ENCODE measurements at places on chromosomes 3 and 15.
A peak's percentile ranks its signal among the peaks of the same experiment; 100 is the strongest.

DNA sequence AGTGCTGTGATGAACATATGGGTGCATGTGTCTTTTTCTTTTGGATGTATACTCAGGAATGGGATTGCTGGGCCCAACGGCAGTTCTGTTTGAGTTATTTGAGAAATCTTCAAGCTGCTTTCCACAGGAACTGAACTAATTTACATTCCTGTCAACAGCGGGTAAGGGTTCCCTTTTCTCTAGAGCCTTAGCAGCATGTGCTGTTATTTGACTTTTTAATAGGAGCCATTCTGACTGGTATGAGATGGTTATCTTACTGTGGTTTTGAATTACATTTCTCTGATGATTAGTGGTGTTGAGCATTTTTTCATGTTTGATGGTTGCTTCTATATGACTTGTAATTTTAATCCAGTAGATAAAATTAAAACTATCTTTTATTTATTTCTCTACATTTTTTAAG, 1168.6 kb upstream of the ALCAM start:
- DNase-seq, result no peak

- no peak for DNase-seq
Measured at GRCh38 chr15:95687686-95688085, 642.8 kb upstream of the NR2F2 start.

DNA sequence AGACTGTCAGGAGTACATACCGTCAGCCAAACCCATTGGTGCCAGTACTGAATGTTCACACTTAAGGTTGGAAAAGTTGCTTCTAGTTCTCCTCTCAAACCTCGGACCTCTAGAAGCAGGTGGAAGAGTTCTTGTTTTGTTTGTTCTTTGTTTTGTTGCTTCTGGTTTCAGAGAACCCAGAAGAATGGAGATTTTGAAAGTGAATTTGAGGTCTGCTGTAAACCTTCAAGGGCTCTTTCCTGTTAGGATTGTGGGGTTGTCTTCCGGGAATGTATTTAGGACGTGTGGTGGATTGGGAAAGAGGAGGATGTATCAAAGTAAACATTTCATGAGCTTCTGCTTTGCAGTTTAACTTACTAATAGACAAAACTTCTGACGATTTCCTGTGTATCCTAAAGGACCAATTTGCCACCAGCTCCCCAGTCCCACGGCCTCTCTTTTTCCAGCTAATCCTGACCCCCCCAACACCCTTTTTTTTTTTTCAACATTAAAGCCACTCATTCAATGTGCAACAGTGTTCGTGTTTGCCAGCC, 50.3 kb downstream of the FILIP1L start:
- no peak for DNase-seq

GRCh38 chr3:14532691-14533456, 7.3 kb downstream of the GRIP2 start:
- DNase-seq, result peak; percentile 10

- DNase-seq, result no peak
Measured at GRCh38 chr3:105398437-105398836, 31.7 kb downstream of the ALCAM start.

DNA sequence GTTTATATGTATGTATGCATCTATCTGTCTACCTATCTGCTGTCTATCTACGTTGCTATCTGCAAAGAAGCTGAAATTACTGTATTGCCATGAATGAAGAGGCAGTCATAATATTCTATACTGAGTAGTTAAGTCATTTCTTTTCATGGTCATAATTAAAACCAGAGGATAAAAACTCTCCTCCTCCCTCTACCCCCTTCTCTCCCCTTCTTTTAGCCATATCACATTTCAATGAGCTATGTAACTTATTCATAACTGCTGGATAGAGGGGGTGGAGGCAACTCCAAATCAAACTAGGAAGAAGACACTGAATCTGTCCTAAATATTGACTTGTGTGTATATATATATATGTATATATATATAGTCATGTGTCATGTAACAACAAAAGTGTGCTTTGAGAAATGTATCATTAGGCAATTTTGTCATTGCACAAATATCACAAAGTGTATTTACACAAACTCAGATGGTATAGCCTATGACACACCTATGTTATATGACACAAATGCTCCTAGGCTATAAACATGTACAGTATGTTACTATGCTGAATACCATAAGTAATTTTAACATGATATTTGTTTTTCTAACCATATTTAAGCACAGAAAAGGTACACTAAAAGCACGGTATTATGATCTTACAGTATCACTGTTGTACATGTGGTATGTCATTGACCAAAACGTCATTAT, 229.7 kb upstream of the KCNMB2 start:
- DNase-seq, result no peak

DNA sequence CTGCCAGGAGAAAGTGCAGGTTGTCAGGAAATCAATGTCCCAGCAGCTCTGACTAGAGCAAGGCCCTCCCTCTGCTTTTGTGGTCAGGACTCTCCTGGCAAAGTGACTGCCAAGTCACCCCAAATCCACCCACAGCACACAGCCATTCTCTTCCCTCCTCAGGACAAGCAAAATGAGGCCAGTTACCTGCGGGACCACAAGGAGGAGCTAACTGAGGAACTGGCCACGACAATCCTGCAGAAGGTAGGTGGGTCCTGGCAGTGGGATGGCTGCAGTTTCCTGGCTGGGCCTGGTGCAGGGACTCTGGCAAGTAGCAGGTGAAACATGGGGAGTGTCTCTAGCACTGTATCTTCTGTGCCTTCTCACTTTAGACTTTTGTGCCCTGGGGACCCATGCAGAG, 142.5 kb upstream of the EIF1B start:
- no peak for DNase-seq

- DNase-seq, result peak; percentile 6
Measured at GRCh38 chr3:121411523-121411922, 134.3 kb downstream of the POLQ start.

- no peak for DNase-seq
Measured at GRCh38 chr15:68510558-68510957, 68.2 kb upstream of the CORO2B start.

GRCh38 chr3:186070996-186071395, 37.9 kb downstream of the ETV5 start:
- no peak for DNase-seq

DNA sequence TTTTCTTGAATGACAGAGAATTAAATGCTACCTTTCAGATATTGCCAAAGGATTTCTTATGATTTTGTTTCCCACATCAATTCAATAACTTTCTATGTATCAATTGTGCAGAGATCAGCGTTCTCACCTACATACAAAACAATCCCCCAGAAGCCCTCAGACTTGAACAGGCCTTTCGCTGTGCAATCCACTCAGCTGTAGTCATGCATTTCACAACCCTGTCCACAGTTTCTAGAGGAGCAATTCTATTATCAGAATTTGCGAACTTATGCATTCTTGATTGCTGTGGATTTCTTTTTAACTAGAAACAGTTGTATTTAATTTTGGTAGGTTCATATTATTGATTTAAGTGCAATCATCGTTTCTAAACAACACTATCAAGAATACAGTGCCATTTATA, 13.7 kb upstream of the ALCAM start:
- no peak for DNase-seq

DNA sequence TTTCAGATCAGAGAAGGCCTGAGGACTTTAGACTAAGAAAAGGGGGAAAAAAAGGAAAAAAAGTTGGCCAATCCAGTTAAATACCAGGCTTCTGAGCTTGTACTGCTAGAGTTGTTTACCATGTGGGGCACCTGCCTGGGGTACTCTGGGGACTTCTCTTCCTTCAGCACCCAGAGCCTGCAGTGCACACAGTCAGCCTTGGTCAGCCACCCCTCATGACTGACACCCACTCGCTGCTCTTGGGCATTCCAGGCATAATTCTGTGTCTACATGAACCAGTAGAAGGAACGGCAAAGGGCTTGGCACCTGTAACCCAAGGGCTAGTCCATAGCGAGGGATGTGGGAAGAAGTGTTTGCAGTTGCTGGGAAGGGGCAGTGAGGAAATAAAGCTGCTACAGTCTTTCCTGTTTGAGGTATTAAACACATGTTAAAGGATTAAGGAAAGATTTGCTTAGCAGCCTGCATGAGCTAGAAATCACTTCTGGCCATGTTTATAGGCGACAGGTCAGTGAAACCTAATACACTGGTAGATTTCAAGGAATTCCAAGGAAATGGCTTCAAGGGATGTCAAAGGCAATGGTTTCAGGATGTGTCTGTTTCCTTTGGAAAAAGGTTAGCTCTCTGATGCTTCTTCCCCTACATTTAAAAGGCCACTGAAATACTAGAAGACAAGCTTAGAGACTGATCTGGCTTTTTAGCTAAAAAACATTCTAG, 232.5 kb downstream of the CHST2 start:
- no peak for DNase-seq

DNA sequence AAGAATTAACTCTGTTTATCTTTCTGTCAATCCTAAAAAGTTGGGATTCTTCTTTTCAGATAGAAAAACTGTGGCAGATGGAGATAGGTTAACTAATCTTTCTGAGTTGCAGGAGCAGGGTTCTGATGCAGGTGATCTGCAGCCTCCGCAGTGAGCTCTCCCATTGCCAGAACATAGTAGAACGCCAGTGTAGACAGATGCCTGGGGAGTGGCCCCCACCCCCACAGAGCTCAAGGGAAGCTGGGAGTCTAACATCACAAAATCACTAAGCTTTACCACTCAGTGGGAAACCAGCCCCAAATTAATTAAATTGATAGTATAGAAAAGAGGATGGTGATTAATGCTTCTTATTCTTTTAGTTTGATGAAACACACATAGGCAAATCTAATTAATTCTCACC, 295.0 kb upstream of the ATP10A start:
- DNase-seq, result no peak

Measured in fibroblast of the aortic adventitia (primary cell).